Progenitor cell of endocrine pancreas (in vitro differentiated cells): ENCODE measurements at places on chromosomes 2 and 18. TPM values are rescaled to one million over a fixed set of nuclear protein-coding genes. Genes with fewer than 3 reads are reported as not detected.

ZNF804A gene
- total RNA-seq: not detected in 2 replicates

TLX2 gene
- total RNA-seq: 0.33 TPM in 1 of 2 replicates, not detected in the other

SOX11 gene
- total RNA-seq: 146 and 154 TPM in 2 replicates

UGT1A3 gene
- not detected in 2 replicates for total RNA-seq

DSG1 gene
- total RNA-seq: not detected in 2 replicates

DNA sequence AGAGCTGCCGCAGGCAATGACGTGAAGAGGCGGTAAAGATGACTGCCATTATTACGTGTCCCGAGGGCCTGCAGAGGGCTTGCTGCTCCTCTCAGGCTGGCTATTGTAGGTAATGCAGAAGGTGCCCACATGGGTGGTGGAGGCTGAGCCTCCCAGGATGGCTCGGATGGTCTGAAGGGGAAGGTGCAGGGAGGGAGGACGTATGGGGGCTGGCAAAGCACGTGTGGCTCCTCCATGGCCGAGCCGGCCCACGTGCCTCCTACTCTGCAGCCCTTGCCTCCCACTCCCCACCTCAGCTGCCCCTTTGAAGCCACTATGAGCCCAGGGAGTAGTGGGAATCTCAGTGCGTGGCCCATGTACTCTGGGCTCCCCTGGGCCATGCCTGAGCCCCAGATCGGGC, 48.9 kb downstream of the EDAR start:
- no peak for DNase-seq

- DNase-seq: no peak
Measured at GRCh38 chr2:228902176-228902575, 368.9 kb downstream of the PID1 start.

DNA sequence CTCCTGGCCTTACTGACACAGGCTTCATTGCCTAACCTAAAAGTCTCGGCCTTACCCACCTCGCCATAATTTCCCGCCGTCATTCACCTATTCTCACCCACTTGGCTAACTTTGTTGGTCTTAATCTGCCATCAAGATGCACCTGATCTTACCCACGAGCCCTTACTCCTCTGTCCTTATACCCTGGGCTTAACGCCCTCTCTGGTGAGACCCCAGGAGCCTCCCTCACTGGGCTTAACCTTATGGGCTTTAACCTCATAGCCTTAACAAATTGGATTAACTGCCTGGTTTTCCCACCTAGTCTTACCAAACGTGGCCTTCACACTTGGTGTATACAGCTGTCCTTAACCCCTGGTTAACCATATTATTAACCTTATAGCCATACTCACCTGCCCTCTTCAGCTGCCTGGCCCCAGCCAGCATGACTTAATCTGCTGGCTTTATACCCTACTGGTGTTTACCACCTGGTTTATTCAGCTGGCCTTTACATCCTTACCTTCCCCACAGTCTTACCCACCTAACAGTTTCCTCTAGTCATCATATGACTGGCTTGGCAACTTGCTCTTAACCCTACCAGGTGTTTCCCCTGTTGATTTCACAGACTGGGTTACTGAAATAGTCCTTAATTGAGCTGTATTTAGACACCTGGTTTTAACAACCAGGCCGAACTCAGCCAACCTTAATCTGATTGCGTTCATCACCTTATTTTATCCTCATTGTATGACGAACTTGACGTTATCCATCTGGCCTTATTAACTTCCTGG, 132.0 kb upstream of the ZSWIM2 start:
- DNase-seq: no peak

DNA sequence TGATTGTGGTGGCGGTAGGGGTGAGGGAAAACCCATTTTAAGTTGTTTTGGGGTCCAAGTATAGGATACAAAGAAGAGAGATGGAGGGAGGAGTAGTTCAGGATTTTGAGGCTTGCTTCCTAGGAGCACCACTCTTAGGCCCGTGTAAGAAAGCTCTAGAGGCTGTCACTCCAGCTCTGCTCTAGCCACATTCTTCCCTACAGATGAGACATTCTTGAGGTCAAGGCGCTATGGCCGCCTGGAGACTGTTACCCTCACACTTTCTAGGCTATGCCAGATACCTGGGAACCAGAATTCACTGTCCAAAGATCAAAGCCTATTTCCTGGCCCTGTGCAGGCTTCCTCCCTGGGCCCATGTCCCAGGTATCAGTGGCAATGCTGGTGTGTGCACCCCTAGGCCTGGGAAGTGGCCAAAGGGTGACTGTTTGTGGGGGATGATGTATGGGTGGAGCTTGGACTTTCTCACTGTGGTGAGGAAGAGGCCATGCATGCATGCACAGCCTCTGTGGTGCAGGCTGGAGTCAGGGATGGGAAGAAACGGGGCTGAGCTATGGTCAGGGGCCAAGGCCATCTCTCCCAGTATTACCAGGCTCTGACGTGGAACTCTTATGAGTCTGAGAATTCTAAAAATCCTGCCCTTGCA, 7.0 kb upstream of the TTL start:
- DNase-seq: no peak

DNA sequence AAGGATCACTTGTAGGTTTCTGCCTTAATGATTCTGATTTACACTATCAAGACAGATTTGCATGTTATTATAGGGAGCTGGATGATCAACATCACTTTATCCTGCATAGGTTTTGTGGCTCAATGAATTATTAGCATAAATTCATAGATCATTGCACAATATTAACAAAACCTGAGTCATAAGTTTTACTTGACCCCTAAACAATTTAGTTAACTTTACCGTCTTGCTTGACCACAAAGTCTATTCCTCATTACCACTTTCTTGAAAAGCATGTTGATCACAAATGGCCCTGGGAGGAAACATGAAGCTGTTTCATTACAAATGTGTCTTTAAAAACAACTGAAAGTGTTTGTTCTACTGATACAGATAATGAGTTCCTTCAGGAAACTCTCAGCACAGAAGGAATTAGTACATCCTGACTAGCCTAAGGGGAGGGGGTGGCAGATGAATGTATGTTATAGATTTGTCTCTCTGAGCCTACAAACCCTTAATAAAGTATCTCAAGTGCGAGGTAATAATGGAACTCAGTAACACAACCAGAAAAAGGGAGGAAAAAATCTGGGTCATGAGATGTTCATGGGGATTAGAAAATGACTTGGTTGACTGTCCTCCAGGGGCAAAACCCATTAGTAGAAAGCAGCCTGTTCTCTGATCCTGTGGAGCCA, 303.4 kb downstream of the PIK3C3 start:
- no peak for DNase-seq

DNA sequence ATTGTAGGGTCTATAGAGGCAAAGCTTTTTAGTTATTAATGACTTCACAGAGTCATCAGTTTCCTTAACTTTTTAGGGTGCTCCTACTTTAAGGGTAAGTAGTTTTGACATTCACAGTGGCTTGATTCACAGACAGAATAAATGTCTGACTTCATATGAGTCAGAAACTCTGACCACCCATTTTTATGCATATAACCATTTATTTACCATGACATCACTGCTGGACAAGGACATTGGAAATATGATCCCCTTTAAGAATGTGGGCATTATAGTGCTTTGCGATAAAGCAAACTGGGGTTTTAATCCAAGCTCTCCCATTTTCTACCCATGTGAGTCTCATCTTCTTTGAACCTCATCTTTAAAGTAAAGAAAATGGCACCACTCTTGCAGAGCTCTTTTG, 162.0 kb upstream of the MC4R start:
- no peak for DNase-seq

- DNase-seq: no peak
Measured at GRCh38 chr2:68594674-68595492, 48.5 kb upstream of the PROKR1 start.

DNA sequence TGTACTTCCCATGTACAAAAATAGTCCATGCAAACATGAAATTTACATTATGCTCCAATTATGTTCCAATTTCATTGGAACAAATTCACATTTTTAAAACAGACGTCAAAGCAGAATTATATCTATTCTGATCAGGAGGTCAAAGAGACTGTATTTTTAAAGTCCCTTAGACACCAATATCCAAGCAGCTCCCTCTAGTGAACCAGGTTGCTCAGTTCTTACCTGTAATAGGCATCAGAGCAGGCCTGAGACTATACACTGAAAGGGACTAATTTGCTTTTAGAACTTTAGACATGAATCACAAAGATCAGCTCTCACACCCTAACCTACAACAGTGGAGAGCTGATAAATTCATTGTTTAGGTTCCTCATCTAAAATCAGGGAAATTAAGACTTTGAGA, 273.9 kb downstream of the MBD2 start:
- DNase-seq: no peak

- DNase-seq: no peak
Measured at GRCh38 chr2:218859556-218859987, at the start of gene WNT6. Gene WNT6 (plus strand): TSS chr2:218859805. CDS start chr2:218860038, 233 bp downstream.

- no peak for DNase-seq
Measured at GRCh38 chr2:20595439-20596192, 55.3 kb downstream of the HS1BP3 start.

GRCh38 chr18:29326214-29326613, 1149.3 kb upstream of the CDH2 start:
- DNase-seq: no peak

DNA sequence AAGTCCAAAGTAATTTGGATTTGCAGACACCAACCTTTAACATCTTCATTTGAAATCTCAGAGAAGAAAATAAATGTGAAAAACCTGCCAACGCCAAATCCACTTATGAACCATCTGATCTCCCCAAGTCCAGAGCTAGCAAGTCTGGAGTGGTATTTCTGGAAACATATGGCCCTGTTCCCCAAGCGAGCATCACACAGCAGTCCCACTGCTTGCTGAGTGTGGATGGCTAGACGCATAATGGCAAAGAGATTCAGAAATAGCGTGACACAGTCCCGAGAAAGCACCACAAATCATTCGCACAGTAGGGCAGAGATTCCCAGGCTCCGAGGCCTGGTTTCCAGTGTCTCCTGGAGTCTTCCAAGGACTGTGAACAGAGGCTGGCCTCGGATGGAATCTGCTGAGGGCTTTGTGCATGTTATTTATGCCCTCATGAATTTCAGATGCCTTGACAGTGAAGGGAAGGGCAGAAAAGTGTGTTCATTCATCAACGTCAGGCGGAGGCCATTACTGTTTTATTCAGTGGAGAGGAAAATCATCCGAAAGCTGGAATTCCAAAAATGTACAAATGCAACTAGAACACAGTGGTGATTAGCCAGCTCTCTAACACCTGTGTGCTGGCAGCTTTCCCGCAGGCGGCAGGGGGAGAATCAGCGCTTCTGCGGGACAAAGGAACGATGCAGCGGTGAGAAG, 417.0 kb downstream of the EIPR1 start:
- DNase-seq: no peak
